ENCODE measurements at places on chromosomes 7 and 10.

DNA sequence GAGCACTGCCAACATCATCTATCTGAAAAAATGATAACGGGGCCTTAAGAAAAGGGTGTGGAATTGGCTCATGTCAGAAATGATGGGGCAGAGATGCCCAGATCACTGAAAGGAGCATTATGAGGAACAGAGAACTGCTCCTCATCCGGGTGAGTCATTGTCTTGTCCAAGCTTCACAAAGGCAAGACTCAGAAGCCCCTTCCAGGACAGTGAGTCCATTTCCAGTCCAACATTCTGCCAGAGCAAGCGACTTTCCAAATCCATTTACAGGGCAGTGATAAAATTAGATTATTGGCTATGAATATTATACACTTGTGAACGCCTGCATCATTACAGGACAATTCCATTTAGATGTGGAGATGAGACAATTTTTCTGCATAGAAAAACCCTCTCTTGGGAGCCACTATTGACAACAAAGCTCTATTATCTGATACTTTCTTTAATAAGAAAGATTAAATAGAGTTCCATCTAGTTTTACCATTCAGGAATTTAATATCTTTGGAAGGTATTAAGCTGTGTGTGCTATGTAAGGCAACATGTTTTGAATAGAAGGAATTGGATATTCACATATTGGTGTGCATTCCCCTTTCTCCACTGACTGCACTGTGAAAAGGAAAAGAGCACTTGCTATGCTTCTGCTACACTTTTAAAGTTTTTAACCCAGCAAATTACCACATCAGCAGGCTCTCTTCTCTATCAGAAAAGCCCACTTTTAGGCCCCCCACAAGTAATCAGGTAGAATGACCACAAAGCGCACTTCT is 159.6 kb downstream of the NRP1 start:
- DNase-seq: no peak

GRCh38 chr10:32955299-32955772 is 2.7 kb downstream of the ITGB1 start:
- DNase-seq: no peak

DNA sequence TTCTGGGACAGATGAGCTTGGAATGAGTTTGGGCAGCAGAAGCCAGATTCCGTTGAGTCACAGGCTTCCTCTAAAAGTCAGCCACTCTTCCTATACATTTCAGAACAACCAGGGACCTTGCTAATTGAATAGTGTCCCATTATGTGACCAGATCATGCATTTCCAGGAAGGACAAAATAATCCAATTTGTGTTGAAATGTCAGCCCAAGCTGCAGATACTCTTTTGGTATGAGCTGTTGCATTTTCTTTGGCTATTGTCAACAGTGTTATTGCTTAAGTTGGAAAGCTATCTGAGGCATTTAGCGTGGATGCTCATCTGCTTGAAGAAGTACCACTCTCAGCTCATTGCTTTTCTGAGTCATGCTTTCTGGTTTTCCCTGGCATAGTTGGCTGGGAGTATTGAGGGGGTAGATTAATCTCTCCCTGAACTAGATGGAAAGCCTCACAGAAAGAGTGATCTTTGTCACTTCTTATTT is 223.7 kb upstream of the HABP2 start:
- no peak for DNase-seq

DNA sequence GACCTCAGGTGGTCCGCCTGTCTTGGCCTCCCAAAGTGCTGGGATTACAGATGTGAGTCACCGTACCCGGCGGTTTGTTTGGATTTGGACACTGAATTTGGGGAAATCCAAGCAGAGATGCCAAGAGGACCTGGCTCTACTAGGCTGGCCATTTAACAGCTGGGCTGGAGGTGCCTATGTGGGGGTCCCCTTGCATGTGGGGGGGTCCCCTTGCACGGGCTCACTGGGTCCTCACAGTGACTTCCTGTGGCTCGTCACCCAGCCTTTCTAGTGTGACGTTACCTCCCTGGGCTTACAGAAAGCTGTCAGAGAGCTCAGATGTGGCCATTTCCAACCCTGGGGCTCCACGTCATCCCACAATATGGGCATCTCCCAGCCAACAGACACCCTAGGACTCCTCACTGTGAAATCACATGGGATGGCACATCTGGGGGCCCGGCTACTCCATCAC is 49.3 kb upstream of the GNA12 start:
- no peak for DNase-seq

GRCh38 chr10:78454123-78454645 is 420.5 kb downstream of the RPS24 start:
- no peak for DNase-seq

- DNase-seq: no peak
Measured at GRCh38 chr10:32005050-32005449, 51.2 kb downstream of the KIF5B start.

DNA sequence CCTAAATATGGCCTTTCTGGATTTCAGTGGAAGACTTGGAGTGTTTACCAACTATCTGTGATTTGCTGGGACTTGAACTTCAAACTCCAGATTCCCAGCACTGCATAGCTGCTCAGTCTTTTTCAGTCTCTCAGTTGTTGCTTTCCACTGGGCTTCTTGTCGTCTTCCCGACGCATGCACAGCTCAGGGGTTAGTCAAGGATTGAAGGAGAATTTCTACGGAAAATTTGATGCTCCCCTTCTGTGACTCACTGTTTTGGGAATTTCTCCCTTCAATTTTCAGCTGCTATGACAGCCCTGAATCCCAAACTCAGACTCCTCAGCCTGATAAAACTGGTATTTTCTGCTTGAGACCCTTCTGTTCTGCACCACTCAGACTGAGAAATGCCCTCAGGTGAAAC is 91.7 kb downstream of the CYP26A1 start:
- no peak for DNase-seq

GRCh38 chr10:59870152-59870551 is 36.2 kb downstream of the CCDC6 start:
- DNase-seq: no peak

GRCh38 chr7:155684543-155684942 is 40.1 kb downstream of the RBM33 start:
- DNase-seq: no peak

DNA sequence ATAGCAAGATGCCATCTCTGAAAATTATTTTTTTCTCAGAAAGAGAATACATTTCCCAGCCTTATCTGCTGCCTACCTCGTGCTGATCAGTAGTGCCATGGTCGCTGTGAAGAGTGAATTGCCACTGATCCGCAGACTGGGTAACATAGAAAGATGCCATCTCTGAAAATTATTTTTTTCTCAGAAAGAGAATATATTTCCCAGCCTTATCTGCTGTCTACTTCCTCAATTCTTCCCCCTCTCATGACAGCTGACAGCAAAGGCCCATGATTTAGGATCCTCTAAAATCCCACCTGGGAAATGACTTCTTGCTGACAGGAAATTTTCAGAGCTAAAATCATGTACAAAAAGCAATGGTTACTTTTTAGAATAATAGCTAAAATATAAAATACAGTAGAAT is 92.5 kb upstream of the AHR start:
- DNase-seq: no peak

- DNase-seq: no peak
Measured at GRCh38 chr10:77428691-77429395, 208.8 kb downstream of the KCNMA1 start.

- DNase-seq: no peak
Measured at GRCh38 chr7:22720791-22721786, 5.9 kb upstream of the IL6 start.

DNA sequence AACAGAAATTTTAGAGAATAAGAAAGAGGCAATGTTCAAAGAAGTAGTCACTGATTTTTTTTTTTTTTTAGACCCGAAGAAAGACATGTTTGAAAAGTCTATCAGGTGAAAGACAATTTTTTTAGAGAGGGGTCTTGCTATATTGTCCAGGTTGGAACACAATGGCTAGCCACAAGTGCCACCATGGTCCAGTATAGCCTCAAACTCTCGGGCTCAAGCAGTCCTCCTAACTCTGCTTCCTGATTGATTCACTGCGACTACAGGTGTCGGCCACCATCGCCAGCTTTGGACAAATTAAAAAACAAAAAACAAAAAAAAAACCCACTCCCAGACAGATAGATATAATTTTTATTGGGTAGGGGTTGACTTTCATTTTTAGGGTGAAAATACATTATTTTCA is 22.3 kb downstream of the FAM149B1 start:
- no peak for DNase-seq

GRCh38 chr10:117418121-117418520 is 42.9 kb upstream of the PDZD8 start:
- no peak for DNase-seq

- DNase-seq: no peak
Measured at GRCh38 chr7:126657599-126658358, 595.0 kb downstream of the GRM8 start.

DNA sequence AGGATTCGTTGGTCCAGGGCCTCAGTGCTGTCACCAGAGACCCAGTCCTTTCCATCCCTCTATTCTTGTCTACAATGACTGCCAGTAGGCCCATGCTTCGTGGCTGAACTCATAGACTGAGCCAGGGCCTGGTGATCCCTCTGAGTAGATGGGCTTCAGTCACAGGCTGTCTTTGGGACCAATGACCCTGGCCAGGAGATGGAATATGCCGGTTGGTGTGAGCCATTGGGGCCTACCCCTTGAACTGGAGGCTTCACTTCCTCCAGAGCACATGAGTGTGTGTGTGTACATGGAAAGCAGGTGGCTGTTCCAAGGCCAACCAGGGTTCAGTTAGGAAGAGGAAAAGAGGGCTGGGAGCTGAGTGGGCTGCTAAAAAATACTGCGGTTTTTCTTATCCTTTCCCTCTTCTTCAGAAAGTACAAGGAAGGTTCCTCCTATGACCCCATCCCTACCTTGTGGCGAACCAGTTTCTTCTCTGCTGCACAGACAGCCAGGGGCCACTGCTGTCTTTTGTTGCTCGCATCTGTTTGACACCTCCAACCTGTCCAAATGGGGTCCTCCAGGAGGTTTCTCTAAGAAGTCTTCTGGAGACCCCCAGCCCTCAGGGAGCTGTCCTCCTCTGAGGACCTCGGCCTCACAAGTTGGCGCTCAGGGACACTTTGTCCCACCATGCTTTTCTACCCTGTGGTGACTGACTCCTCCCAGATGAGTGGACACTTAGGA is 36.6 kb downstream of the ADRA2A start:
- DNase-seq: no peak

DNA sequence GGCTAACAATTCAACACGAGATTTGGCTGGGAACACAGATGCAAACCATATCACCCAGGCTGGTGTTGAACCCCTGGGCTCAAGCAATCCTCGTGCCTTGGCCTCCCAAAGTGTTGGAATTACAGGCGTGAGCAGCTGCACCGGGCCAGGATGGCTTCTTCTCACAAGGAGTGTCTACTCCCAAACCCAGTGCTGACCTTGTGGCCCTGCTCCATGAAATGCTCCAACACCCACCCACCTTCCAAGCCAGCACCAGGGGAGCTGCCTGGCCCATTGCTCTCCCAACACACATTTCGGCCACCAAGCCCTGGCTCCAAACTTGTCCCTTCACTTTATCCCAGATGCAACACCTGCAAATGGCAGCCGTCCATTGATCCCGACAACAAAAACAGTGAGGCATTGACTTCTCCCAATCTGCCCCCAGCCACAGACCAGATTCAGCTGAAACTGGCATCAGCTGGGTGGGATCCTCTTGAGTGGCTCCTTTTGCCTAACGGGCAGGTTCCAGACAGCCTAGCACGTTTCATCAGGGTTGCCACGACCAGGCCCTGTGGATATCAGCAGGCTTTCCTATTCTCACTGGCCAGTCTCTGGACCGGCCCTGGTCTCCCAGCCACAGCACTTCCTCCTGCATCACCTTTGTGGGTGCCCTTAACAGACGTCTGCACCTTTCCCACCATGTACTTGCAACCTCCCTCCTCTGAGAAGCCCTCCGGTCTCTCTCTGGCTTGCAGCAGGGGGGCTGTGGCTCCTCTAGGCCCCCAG is 105.7 kb upstream of the CARD11 start:
- DNase-seq: no peak

- DNase-seq: no peak
Measured at GRCh38 chr10:47381427-47382379, 2.4 kb downstream of the ZNF488 start.

DNA sequence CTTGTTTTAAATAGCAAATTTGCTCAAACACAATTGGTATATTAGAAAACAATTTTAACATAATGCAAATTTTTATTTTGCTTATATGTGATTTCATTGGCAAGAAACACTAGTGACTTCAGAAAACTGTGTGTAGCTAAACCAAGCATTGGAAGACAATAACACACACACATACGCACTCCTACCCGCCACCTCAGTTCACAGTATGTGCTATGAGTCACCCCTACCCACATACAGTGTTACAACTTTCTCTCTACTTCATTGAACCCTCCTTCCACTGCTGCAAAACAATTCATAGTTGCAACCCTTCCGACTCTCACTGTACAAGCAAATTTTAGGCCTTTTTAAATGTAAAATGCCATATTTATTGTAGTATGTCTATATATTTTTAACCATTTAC is 119.9 kb upstream of the THSD7A start:
- DNase-seq: no peak

DNA sequence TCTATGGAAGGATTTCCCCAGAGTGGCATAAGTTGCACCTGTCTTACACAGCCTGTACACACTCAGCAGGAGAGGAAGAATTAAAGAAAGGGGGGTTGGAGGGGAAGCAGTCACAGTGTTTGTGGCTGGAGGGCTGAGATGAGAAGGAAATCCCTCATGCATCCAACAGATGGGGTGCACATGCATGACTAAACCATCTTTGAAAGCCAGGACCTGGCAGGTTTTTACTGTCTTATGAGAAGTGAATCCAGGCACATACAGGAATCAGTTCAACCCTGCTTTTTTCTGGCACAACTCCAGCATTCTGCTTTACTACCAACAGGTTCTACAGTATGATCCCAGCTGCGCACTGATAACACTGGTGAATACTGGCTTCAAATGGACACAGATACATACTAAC is 107.7 kb downstream of the CACNA2D1 start:
- no peak for DNase-seq

DNA sequence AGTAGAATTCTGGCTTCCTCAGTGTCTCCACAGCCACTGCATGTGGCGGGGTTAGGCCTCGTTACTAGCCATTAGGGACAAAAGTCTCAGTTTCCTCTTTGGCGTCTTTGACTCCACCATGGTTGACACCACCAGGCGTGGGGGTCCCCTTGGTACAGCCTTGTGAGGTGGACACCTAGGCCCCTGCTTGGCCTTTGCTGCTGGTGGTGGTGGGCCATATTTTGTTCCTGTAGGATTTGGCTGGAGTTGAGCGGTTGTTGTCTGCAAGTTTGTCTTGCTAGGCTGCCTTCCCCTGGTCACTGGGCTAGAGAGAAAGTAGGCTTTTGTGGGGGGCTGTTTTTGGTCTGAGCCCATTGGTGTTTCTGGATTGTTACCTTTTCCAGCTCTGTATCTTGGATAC is 272.7 kb downstream of the CAMK1D start:
- no peak for DNase-seq

- DNase-seq: no peak
Measured at GRCh38 chr7:29622335-29623265, 59.0 kb downstream of the PRR15 start.

DNA sequence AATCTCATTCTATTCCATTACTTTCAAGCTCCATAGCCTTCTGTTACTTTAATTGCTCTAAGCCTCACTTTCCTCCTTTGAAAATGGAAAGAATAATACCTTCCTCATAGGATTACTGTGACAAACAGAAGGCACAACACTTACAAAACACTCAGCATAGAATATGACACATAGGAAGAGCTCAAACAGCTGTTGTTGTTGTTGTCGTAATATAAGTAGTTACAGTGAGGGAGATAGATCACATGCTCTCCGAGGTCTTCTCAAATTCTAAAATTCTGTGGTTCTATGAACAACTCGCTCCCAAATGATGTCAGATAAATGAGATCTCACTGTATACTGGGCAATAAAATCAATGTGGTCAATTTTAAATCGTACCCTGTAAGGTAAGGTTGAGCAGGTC is 1049.3 kb upstream of the C7orf33 start:
- DNase-seq: no peak

GRCh38 chr7:36090976-36091873 is 61.8 kb upstream of the EEPD1 start:
- DNase-seq: no peak

Data from stimulated activated CD8-positive, alpha-beta memory T cell treated with anti-CD3 and anti-CD28 coated beads, Interleukin-4, amount 100 ng/mL, for 1 hour (primary cell).